ENCODE measurements at places on chromosomes 2 and 18. TPM values are rescaled to one million over a fixed set of nuclear protein-coding genes. Genes with fewer than 3 reads are reported as not detected.

- DNase-seq, result peak; percentile 42
Measured at GRCh38 chr2:183248866-183249567, 124.8 kb downstream of the NUP35 start.

DNA sequence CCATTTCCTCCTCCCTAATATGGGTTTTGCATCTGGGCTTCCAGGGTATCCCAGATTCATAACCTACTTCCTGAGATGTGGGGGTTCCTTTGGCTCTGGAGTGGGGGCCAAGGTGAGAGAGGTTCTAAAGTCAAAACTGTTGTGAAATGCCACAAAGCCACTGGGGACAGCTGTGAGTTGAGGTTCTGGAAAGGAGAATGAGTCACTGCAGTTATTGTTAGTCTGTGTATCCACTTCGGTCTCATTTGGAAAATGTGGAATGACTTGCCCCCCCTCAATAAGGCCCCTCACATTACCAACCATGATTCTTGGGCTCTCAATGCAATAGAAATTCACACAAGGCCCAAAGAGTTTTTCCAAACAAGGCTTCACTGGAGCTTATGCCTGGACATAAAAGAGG lies 51.1 kb upstream of the LGALSL start:
- peak; percentile 43 for DNase-seq

DNA sequence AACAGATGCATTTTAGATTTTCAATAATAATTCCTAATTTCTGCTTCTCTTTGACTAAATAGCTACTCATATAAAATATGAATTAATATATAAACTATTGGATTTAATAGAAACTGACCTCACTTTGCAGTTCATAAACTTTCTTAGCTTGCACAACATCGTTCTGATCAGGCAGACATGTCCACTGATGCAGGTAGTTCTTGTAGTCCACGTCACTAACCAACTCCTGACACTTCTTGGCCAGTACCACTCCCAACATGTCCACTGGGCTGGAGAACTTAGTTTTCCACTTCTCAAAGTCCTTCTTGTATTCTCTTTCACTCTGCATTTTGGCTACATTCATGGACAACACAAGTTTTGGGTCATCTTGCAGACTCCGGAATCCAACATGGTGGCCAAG lies 83.8 kb downstream of the NEB start:
- no peak for DNase-seq

- DNase-seq, result no peak
Measured at GRCh38 chr2:28547906-28548600, 52.2 kb downstream of the PLB1 start.

The DDX18 gene
- 56.4 TPM for total RNA-seq
